Right hindlimb (tissue), 1 donor: ENCODE measurements at places on chromosomes 11 and 22.

- DNase-seq, result no peak
Measured at GRCh38 chr11:73126804-73127480, 15.2 kb downstream of the FCHSD2 start.

GRCh38 chr11:17776212-17776875 lies 41.8 kb downstream of the KCNC1 start:
- no peak for DNase-seq

DNA sequence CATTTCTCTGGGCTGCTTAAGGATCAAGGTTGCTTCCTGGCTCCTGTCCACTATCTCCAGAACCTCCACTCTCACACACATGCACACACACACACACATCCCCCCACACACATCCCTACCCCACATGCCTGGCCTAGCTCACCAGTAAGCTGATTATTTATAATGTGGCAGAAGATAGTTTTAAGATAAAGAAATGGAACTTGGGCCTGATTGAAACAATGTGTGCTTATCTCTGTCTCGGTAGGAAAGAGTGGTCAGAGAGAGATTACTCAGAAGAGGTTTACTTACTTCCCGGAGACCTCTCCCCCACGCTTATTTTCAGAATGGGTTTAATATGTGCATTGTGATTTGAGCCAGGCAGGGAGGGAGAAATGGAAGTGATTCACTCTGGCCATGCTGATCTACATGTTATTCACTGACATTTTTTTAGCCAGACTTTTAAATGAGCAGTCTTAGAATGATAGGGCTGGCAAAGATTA lies 422.4 kb downstream of the TENM4 start:
- no peak for DNase-seq

GRCh38 chr11:16678466-16679116 lies 59.9 kb upstream of the C11orf58 start:
- DNase-seq, result no peak

DNA sequence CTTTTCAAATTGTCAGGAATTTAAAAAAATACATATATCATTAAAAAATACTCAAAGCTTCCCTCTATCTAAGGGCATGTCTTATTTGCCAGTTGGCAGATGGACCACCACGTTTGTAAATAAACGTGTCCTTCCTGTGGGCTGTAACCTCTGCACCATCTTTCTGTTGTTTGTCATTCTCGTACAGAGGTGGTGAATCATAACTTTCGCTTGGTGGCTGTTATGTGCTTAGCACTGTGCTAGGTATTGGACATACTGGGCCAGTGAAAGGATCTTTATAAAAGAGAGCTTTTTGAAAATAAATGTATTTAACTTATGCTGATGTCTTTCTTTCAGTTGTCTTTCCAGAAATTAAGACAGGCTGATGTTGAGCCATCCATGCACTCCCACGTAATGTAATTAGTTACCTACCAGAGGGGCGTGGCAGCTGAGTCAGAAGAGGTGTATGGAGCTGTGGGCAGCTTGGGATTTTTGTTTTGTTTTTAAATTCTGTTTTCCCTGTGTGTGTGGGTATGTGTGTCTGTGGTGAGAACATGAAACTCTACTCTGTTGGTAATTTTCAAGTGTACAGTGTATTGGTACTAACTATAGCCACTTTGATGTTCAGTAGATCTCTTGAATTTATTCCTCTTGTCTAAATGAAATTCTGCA lies 62.7 kb downstream of the TECTA start:
- DNase-seq, result no peak
